HCT116 (cell line): ENCODE measurements at places on chromosomes 7 and 10.

GRCh38 chr7:83210479-83210878, 47.8 kb upstream of the PCLO start:
- DNase-seq, result no peak

- no peak for DNase-seq
Measured at GRCh38 chr7:130180571-130181262, 24.5 kb downstream of the TMEM209 start.

- no peak for DNase-seq
Measured at GRCh38 chr7:157682064-157682945, 345.5 kb downstream of the DNAJB6 start.

DNA sequence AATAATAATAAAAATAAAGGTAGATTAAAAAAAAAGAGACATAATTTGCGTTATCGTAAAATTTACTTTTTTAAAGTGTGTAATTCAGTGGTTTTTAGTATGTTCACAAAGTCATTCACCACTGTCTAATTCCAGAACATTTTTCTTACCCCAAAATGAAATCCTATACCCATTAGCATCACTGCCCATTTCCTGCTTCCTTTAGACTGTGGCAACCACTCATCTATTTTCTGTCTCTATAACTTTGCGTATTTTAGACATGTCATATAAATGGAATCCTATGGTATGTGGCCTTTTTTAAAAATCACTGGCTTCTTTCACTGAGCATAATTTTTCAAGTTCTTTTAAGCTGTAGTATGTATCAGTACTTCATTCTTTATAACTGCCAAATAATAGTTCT, 53.6 kb downstream of the KAT6B start:
- no peak for DNase-seq

- DNase-seq, result no peak
Measured at GRCh38 chr7:120740348-120740747, 117.6 kb downstream of the TSPAN12 start.

DNA sequence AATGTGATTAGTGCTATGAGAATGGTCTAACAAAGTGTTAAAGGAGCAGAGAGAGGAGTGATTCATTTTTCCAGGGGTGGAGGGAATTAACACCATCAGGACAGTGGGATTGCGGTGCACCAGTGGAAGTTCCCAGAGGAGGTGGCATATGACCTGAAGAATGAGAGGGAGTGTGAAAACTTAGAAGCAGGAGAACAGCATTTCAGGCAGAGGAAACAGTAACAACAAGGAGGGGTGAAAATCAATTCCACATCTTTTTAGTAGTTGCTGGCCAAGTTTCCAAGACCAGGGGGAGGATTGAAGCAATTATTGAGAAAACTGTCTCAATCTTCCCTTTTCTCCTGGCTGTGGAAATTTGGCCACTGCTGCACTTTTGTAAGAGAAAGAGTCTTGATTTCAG, 23.7 kb upstream of the CCDC172 start:
- DNase-seq, result no peak

DNA sequence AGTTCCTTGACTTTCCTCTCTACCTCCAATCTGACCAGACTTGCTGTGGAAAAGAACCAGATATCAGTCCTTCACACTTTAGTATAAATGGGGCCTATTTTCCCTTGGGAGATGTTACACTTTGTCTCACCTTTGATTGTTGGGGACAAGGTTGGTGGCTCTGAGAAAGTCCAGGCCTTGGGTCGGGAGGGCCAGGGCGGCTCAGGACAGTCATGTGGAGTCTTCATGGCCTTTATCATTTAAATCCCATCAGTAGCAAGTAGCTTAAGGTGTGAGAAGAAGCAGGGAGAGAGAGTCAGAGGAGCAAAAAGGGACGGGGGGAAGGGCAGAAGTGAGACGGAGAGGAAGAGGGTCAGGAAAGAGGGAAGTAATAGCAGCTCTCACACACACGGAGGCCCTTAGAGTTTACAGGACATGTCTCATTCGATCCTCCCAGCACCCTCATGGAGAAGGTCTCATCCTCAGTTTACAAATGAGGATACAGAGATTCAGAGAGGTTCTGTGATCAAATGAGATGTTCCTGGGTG, 40.5 kb downstream of the TBATA start:
- no peak for DNase-seq

DNA sequence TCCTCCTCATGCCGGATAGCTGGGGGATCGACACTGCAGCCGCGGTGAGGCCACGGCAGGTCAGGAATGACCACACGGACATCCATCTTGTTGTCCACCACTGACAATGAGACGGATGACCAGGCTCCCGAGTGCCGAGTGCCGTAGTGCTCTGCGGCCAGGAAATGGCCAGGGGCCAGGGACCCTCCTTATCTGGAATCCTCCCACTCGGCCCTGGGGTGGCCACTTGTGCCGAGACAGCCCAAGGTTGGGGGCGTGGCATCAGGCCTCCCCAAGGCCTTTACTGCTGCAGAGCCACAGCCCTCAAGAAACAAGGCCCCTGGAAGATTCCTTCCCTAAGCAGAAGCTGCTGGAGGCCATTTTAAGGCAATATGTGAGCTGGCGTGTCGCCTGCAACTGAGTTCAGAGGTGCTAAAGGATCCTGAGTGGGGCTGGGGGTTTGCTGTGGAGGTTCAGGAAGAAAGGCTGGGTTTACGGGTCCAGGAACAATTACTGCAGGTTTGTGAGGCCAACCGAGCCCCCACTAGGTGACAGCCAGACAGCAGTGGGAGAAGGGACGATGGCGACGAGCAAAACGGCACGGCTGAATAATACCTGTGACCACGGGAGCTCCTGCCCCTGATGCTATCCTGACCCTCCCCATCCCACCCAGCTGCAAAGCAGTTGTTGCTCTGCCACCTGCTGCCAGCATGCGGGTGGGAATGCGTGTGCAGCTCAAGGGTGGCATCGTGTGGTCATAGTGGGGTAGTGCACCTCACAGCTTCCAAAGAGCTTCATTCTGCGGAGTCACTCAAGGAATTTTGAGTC, 31.6 kb upstream of the LEP start:
- DNase-seq, result peak; percentile 63

GRCh38 chr7:109997837-109998236, 1093.1 kb upstream of the LRRN3 start:
- DNase-seq, result no peak

DNA sequence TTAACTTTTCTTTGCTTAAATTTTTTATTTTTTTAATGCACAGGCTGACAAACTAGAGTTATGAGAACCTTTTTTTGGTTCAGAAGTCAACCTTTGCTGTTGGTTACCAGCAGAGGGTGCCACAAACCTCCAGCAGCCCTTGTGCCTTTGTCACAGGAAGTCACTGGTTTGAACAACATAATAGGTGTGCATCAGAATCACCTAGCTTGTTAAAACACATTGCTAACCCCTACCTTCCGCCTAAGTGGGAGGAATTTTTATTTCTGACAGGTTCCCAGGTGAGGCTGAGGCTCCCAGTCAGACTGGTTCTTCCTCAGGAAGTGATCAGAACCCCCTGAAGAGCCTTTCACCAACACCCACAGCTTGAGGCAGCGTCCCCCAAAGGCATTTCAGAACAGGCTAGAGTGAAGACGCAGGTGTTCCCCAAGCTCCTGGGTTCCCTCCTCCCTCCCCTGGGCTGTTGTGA, 22.6 kb upstream of the VDAC2 start:
- DNase-seq, result peak; percentile 52

GRCh38 chr7:97016381-97017191, 8.0 kb downstream of the DLX5 start:
- no peak for DNase-seq

DNA sequence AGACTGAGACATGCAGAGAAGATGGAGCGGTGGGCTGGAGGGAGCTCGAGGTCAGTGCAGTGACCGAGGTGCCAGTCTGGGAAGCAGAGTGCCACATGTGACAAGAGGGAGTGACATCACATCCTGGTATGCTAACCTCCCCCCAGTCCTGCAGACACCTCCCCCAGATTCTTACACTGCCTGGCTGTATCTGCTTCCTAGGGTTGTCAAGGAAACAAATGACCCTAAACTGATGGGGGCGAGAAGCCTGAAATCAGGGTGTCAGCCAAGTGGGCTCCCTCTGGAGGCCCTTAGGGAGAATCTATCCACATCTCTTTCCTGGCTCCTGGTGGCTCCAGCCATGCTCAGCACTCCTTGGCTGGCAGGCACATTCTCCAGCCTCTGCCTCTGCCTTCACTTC, 316.1 kb upstream of the ZMIZ1 start:
- DNase-seq, result no peak

GRCh38 chr10:104643303-104643663, 2.2 kb downstream of the SORCS3 start:
- DNase-seq, result no peak

DNA sequence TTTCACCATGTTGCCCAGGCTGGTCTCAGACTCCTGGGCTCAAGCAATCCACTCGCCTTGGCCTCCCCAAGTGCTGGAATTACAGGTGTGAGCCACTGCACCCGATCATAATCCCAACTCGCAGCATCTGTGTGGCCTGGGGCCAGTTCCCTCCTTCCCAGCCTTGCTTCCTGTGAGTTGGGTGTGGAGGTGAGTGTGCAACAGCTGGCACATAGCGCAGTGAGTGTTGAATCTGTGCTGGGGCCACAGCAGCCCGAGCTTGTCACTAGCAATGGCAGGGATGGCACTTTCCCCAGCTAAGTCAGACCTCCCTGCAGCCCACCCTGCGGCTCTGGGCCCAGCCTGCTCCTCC, 12.2 kb downstream of the TMEM184A start:
- DNase-seq, result no peak

GRCh38 chr10:113045147-113046055, 95.4 kb downstream of the TCF7L2 start:
- no peak for DNase-seq

- DNase-seq, result no peak
Measured at GRCh38 chr10:33136271-33136670, 178.2 kb upstream of the ITGB1 start.

DNA sequence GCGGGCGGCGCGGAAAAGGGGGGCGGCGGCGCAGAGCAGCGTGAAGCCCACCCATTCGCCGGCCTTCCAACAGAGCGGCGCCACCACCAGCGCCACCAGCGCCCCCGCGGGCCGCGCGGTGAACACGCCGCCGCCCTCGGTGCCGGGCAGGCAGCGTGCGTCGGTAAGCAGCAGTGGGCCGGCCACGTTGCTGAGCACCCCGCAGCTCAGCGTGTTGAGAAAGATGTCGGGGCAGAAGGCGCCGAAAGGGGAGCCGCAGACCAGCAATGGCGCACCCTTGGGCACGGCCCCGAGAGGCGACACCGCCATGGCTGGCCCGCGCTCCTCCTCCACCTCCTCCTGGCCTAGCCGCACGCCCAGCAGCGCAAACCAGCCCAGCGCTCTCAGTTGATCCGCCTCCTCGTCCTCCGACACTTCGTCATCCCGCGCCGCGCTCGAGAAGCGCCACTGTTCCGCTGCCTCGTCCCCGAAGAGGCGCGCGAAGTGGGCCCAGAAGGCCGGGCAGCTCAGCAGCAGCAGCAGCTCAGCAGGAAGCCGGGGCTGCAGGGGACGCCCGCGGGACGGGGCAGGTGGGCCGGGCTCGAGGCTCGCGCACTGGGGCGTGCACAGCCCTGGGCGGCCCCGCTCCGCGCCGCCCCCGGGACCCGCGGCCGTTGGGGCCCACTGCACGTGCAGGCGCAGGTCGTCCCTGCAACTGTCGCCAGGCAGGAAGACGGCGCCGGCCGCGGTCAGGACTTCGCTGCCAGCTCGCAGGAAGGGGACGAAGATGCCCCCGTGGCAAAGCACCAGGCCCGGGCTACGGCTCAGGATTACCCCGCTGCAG, 623 bp downstream of the TYSND1 start:
- DNase-seq, result no peak

- DNase-seq, result no peak
Measured at GRCh38 chr7:157558061-157558460, 221.3 kb downstream of the DNAJB6 start.

- DNase-seq, result no peak
Measured at GRCh38 chr10:106566873-106567272, 597.6 kb downstream of the SORCS1 start.

GRCh38 chr7:37229381-37229780, 219.3 kb downstream of the ELMO1 start:
- DNase-seq, result no peak

DNA sequence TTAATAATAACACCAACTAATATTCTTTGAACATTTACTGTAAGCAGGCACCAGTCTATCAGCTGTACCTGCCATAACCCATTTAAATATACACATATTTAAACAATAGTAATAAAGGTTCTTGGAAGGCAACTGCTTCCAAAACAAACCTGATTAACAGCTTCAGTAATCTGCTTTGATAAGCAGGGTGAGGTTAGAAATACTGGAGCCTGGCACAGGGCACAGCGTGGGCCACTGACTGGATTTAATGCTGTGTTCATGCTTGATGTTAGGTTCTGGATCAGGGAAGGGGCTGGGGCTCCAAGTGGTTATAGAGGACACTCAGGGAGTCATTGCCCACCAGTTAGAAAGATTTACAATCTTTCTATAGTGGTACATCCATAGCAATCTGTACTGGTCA, 10.9 kb upstream of the C10orf120 start:
- DNase-seq, result no peak

GRCh38 chr10:58840840-58841435, 328.3 kb downstream of the BICC1 start:
- DNase-seq, result no peak

- DNase-seq, result no peak
Measured at GRCh38 chr7:139734395-139734794, 43.4 kb downstream of the HIPK2 start.

DNA sequence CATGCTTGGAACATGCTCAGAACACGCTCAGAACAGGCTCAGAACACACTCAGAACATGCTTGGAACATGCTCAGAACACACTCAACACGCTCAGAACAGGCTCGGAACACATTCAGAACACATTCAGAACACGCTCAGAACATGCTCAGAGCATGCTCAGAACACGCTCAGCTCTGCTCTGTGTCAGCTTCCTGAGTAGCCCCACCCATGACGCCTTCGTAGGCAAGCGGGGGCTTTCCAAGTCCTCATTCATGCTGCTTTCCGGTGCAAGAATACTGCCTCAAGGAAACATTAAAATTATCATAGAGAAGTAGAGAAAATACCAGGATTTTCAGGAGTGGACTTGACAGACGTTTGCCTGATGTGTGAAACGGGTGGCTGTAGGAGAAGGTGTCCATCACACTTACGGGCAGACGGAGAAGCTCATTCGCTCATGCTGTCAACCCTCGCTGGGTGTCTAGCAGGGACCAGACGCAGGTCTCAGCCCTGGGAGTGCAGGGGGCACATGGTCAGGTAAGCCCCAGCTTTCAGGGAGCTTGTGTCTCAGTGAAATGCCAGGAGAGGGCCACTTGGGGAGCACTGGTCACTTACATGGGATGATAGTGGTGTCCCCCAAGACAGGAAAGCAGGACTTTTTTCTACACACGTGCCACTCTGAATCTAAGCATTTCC, 24.7 kb downstream of the EN2 start:
- DNase-seq, result no peak

DNA sequence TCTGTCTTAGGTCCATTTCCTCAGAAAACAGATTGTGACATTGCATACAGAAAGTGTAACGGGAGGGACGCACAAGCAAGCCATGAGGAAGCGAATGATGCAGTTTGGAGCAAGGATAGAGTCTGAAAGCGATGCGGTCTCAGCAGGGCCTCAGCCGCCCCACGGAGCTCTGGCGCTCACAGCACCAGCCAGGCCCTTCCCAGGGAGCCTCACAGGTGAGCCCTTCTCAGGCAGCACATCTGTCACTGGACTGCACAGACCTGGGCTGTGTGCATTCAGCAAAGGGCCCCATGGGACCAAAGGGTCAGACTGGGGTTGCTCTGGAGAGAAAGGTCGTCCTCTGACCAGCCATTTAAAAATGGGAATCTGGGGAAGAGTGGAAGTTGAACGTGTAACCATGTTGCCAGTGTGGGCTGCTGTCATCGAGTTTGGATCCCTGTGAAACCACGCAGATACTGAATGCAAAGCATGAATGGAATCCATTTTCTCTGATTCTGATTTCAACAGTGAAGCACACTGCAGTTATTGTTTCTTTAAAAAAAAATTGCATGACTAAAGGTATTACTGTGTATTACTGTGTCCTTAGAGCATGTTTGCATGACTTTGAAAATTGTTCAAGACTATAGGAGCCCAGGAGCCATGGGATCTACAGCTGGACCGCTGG, 350.0 kb upstream of the AKR1E2 start:
- no peak for DNase-seq
